Mesothelial cell of epicardium (in vitro differentiated cells): ENCODE measurements at places on chromosomes 16 and 17. TPM values are rescaled to one million over a fixed set of nuclear protein-coding genes. Genes with fewer than 3 reads are reported as not detected.

The WSCD1 gene
- total RNA-seq = 1.4 to 1.6 TPM (median 1.5 TPM) in 3 replicates

The TNS4 gene
- total RNA-seq = 0.07 TPM in 1 of 3 replicates, not detected in the others

The QPRT gene
- total RNA-seq = 326 to 330 TPM (median 328 TPM) in 3 replicates

The SLC16A6 gene
- total RNA-seq = 0.89 to 1.3 TPM (median 0.90 TPM) in 3 replicates

The SLC38A8 gene
- not detected in 3 replicates for total RNA-seq

The SLC13A2 gene
- not detected in 3 replicates for total RNA-seq

The MTSS2 gene
- 100 to 104 TPM (median 102 TPM) in 3 replicates for total RNA-seq

- peaks cover 16% of the 10 kb centered on the region for H3K36me3 ChIP-seq
- no peak for DNase-seq
- H3K27ac ChIP-seq = peak overlapping the region; percentile 78
- no peaks in the 10 kb centered on the region for H3K27me3 ChIP-seq
Measured at GRCh38 chr16:229731-230281, 557 bp upstream of the LUC7L start.

DNA sequence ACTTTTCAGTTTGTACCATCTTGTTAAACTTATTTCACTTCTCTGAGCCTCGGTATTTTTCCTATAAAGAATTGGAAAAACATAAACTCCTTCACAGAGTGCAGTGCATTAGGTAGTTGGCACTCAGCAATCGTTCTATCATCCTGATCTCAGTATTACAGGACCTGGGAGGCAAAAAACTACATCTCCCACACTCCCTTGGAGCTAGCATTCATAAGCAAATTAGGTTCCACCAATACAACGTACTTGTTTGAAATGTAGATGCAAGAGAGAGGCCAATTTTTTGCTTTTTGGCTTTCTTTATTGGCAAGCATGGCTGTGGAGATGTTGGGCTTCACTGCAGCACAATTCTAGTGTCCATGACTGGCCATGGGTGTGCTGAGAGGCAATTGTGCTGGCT, 285.2 kb downstream of the CA10 start:
- no peak for DNase-seq
- peaks cover 4% of the 10 kb centered on the region for H3K27me3 ChIP-seq
- H3K36me3 ChIP-seq = no peaks in the 10 kb centered on the region

DNA sequence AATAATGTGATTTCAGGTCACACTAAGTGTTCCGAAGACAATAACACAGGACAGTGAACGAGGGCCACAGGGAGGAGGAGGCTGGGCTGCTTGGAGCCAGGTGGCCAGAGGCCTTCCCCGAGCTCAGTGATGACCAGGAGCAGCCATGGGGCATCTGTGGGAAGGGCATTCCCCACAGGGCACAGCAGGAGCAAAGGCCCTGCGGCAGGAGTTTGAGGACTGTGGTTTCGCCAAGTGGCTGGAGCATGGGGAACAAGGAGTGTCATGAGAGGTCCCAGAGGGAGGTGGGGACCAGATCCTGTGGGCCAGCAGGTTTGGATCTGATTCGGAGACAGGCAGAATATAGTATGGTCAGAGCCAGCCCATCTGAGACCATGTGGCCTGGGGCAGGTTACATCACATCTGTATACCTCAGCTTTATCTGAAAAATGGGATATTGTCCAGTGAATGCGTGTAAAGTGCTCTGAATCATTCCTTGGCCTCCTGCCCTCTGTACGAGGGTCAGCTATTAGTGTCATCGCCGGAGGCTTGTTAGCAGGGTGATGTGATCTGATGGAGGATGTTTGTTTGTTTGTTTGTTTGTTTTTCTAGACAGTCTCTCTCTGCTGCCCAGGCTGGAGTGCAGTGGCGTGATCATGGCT, 176.8 kb downstream of the KATNIP start:
- no peak for DNase-seq
- peaks cover 39% of the 10 kb centered on the region for H3K36me3 ChIP-seq
- no peak overlapping the region for H3K27ac ChIP-seq
- peaks cover 13% of the 10 kb centered on the region for H3K4me1 ChIP-seq
- no peaks in the 10 kb centered on the region for H3K27me3 ChIP-seq

- peak overlapping the region; percentile 59 for H3K27ac ChIP-seq
- H3K36me3 ChIP-seq = peaks cover under 1% of the 10 kb centered on the region
- H3K27me3 ChIP-seq = peaks cover 3% of the 10 kb centered on the region
- DNase-seq = no peak
- peaks cover 38% of the 10 kb centered on the region for H3K4me1 ChIP-seq
Measured at GRCh38 chr16:54049591-54050458, 236.8 kb downstream of the IRX3 start.

- H3K4me3 ChIP-seq = peak overlapping the region; percentile 54
- H3K36me3 ChIP-seq = no peaks in the 10 kb centered on the region
- H3K27me3 ChIP-seq = peaks cover 18% of the 10 kb centered on the region
- no peak overlapping the region for H3K27ac ChIP-seq
- DNase-seq = peak; percentile 62
Measured at GRCh38 chr17:1203111-1203966, 23.6 kb upstream of the ABR start.
